H1 (cell line): ENCODE measurements at places on chromosomes 4 and X. TPM values are rescaled to one million over a fixed set of nuclear protein-coding genes. Genes with fewer than 3 reads are reported as not detected.

The RBM10 gene
- 64.0 and 69.8 TPM in 2 replicates for total RNA-seq

The SHOX gene
- 0.15 TPM in 1 of 2 replicates, not detected in the other for total RNA-seq

GRCh38 chr4:183773790-183774189, 114.7 kb downstream of the TRAPPC11 start:
- no peaks in the 10 kb centered on the region for H3K36me3 ChIP-seq
- no peak for DNase-seq
- H3K4me1 ChIP-seq = peaks cover 4% of the 10 kb centered on the region
- no peak overlapping the region for H3K4me3 ChIP-seq

The NAT8L gene
- total RNA-seq = 10.8 and 11.5 TPM in 2 replicates

The GAGE2A gene
- not detected in 2 replicates for total RNA-seq

The COL4A6 gene
- total RNA-seq = 10.4 and 11.8 TPM in 2 replicates

The NSG1 gene
- total RNA-seq = 56.6 and 61.4 TPM in 2 replicates
